Cardiac muscle cell (in vitro differentiated cells and primary cell): ENCODE measurements at places on chromosomes 7 and 10. TPM values are rescaled to one million over a fixed set of nuclear protein-coding genes. Genes with fewer than 3 reads are reported as not detected.
A peak's percentile ranks its signal among the peaks of the same experiment; 100 is the strongest.

- no peak overlapping the region for H3K27ac ChIP-seq
- no peak overlapping the region for H3K4me3 ChIP-seq
- DNase-seq = no peak
- no peaks in the 10 kb centered on the region for H3K4me1 ChIP-seq
- no peaks in the 10 kb centered on the region for H3K36me3 ChIP-seq
These were observed 9.2 kb upstream of the LRRN3 start for GRCh38 chr7:111081546-111082267.

GSTK1 gene
- polyA plus RNA-seq = 230 and 248 TPM in 2 replicates

- H3K4me3 ChIP-seq = no peak overlapping the region
- no peaks in the 10 kb centered on the region for H3K4me1 ChIP-seq
- no peaks in the 10 kb centered on the region for H3K27me3 ChIP-seq
- no peak for DNase-seq
- no peak overlapping the region for H3K27ac ChIP-seq
These were observed 57.6 kb upstream of the LMTK2 start for GRCh38 chr7:98049034-98049433.

DNA sequence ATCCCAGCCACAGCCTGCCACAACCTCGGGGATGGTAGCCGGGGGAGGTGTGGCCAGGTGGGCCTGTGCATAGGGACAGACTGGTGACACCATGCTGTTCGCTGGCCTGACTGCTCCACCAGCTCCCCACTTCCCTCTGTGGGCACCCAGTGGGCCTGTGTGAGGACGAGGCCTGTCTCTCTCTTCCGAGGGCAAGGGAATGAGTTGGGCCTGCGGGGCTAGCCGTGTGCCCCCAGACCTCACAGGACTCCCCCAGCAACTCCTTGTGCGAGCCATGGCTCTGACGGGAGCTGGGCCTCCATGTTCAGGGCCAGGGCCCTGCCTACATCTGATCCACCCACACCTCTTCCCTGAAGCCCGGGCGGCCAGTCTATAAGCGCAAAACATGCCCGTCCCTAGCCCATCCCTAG lies 40.5 kb downstream of the PWWP2B start:
- H3K4me1 ChIP-seq = no peaks in the 10 kb centered on the region
- DNase-seq = no peak
- no peak overlapping the region for H3K4me3 ChIP-seq

DNA sequence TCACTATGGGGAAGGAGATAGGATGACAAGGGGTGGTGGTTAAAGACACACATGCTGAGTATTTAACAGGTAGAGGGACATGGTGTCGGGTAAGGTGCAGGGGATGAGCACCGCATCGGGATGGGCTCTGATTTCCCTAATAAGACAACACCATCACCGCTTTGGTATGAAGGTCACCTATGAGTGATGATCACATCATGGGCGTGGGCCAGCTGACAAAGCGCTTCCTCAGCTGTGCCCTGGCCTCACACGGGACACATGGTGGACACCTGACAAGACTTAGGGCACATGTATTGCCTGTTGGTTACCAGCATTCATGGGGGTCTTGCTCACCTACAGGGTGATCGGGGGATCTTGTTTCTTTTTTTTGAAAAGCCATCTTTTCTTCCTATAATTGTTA lies 12.8 kb downstream of the C7orf57 start:
- no peaks in the 10 kb centered on the region for H3K36me3 ChIP-seq
- no peak overlapping the region for H3K4me3 ChIP-seq
- no peaks in the 10 kb centered on the region for H3K27me3 ChIP-seq
- H3K27ac ChIP-seq = no peak overlapping the region

GRCh38 chr7:16851829-16852228 lies 30.0 kb downstream of the AGR3 start:
- no peaks in the 10 kb centered on the region for H3K27me3 ChIP-seq
- no peaks in the 10 kb centered on the region for H3K36me3 ChIP-seq
- no peak overlapping the region for H3K27ac ChIP-seq
- H3K4me3 ChIP-seq = no peak overlapping the region
- no peak for DNase-seq

DNA sequence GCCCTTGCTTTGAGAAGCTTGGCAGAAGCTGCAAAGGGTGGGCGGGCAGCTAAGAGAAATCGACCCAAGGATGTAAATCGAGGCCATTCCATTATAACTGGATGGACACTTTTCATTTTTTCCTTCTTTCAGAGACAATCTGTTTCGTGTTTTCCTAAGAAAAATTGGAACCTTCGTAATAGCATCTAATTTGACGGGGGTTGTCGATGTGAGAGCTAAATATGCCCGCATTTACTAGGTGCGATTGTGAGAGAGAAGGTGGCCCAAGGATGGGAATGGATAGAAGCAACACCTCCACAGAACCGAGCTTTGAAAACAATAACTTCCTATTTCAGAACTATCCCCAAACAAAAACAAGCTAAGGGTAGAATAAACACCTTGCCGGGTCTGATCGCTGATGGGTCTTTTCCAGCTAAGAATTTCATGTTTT lies 848 bp upstream of the HOXA4 start:
- H3K4me1 ChIP-seq = no peaks in the 10 kb centered on the region
- peak overlapping the region; percentile 30 for H3K4me3 ChIP-seq
- no peak overlapping the region for H3K27ac ChIP-seq
- DNase-seq = no peak

DNA sequence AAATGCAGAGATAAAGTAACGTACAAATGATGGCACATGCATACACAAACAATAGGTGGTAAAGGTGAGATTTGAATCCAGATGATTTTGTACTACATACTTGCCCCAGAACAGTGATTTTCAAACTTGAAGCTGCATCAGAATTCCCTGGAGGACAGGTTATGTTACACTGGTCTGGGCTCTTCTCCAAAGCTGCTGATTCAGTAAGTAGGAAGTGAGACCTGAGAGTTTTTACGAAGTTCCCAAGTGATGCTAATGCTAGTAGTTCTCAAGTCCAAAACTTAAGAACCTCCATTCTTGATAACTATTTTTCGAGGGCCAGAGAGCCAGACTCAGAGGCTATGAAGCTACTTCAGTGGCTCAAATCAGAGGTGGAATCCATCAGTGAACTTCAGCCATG lies 159.0 kb upstream of the POM121L12 start:
- no peaks in the 10 kb centered on the region for H3K36me3 ChIP-seq
- DNase-seq = no peak
- no peaks in the 10 kb centered on the region for H3K4me1 ChIP-seq
- no peak overlapping the region for H3K4me3 ChIP-seq
- H3K27me3 ChIP-seq = no peaks in the 10 kb centered on the region

DNA sequence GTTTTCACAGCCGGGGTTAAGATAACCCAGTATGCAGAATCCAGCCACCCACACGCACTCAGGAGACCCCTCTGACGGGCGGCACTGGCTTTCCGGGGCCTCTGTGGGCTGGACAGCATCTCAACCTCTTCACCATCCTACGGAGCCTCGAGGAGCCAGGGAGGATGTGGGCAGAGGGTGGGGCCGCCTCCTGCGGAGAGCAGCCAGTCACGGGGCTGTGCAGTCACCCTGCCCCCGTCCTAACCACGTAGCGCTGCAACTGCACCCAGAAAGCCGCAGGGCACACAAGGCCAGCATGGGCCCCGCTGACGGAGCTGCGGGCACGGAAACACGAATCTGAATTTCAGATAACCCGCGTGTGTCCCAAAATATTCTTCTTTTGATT lies 270.3 kb downstream of the ELFN1 start:
- H3K27ac ChIP-seq = no peak overlapping the region
- H3K4me3 ChIP-seq = no peak overlapping the region
- DNase-seq = peak; percentile 71
- H3K36me3 ChIP-seq = no peaks in the 10 kb centered on the region
- H3K27me3 ChIP-seq = no peaks in the 10 kb centered on the region

- peaks cover 5% of the 10 kb centered on the region for H3K4me1 ChIP-seq
- no peak overlapping the region for H3K27ac ChIP-seq
- no peaks in the 10 kb centered on the region for H3K36me3 ChIP-seq
- no peaks in the 10 kb centered on the region for H3K27me3 ChIP-seq
These were observed 59.7 kb upstream of the CCDC71L start for GRCh38 chr7:106720641-106721040.

NPTX2 gene
- 0.10 TPM in 1 of 2 replicates, not detected in the other for polyA plus RNA-seq

DNA sequence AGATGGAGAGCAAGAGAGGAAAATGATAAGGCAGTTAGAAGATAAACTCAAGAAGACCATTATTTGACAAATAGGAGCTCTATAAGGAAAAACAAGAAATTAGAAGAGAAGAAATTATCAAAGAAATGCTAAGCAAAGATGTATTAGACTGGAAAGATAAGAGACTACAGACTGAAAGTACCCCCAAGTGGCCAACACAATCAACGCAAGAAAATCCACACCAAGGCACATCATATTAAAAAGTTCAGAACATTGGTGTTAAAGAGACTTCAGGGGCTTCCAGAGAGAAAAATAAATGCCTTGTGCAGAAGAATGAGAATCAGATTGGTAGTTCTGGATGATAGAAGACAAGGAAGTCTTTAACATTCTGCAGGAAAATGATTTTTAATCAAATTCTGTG lies 46.0 kb downstream of the SH2D4B start:
- no peak overlapping the region for H3K4me3 ChIP-seq
- no peaks in the 10 kb centered on the region for H3K27me3 ChIP-seq
- no peaks in the 10 kb centered on the region for H3K4me1 ChIP-seq
- no peak overlapping the region for H3K27ac ChIP-seq

- H3K4me3 ChIP-seq = no peak overlapping the region
- no peaks in the 10 kb centered on the region for H3K27me3 ChIP-seq
- DNase-seq = no peak
- H3K36me3 ChIP-seq = no peaks in the 10 kb centered on the region
- H3K4me1 ChIP-seq = no peaks in the 10 kb centered on the region
These were observed 168.4 kb downstream of the RELN start for GRCh38 chr7:103821092-103821491.

HTR7 gene
- not detected in 2 replicates for polyA plus RNA-seq

- H3K27ac ChIP-seq = no peak overlapping the region
- H3K27me3 ChIP-seq = no peaks in the 10 kb centered on the region
- H3K4me1 ChIP-seq = no peaks in the 10 kb centered on the region
- DNase-seq = no peak
- H3K4me3 ChIP-seq = no peak overlapping the region
These were observed 588.0 kb downstream of the CALN1 start for GRCh38 chr7:71824006-71824760.

DNA sequence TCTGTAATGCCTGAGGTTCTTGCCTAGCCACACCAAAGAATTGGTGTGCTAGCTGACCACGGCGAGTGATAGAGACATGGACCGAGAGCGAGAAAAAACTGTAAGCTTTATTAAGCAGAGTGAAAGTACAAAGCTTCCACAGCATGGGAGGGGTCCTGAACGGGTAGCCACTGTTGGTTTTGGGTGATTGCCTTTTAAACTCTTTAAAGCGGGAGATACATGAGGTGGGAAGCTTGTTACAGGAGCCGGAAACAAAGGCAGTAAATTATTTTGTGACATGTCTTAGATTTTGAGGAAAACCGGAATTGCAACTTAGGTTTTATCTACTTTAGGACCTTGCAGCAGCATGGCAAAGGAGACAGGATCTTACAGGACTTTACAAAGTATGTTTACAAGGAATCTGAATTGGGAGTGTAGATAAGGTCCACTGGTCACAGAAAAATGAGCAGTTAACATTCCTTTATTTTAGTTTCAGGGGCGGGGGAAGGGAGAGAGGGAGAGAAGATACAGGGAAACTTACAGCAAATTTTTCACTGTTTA lies 252.7 kb upstream of the MBL2 start:
- no peaks in the 10 kb centered on the region for H3K36me3 ChIP-seq
- H3K4me3 ChIP-seq = no peak overlapping the region
- H3K4me1 ChIP-seq = peaks cover 9% of the 10 kb centered on the region
- DNase-seq = peak; percentile 50
- H3K27me3 ChIP-seq = no peaks in the 10 kb centered on the region

PRPS1L1 gene
- polyA plus RNA-seq = not detected in 2 replicates

CYP3A5 gene
- polyA plus RNA-seq = 0.81 and 0.95 TPM in 2 replicates

GRCh38 chr7:37430640-37431039 lies 18.0 kb downstream of the ELMO1 start:
- H3K4me3 ChIP-seq = no peak overlapping the region
- DNase-seq = no peak
- H3K27ac ChIP-seq = no peak overlapping the region
- H3K36me3 ChIP-seq = no peaks in the 10 kb centered on the region
- H3K27me3 ChIP-seq = no peaks in the 10 kb centered on the region

DNA sequence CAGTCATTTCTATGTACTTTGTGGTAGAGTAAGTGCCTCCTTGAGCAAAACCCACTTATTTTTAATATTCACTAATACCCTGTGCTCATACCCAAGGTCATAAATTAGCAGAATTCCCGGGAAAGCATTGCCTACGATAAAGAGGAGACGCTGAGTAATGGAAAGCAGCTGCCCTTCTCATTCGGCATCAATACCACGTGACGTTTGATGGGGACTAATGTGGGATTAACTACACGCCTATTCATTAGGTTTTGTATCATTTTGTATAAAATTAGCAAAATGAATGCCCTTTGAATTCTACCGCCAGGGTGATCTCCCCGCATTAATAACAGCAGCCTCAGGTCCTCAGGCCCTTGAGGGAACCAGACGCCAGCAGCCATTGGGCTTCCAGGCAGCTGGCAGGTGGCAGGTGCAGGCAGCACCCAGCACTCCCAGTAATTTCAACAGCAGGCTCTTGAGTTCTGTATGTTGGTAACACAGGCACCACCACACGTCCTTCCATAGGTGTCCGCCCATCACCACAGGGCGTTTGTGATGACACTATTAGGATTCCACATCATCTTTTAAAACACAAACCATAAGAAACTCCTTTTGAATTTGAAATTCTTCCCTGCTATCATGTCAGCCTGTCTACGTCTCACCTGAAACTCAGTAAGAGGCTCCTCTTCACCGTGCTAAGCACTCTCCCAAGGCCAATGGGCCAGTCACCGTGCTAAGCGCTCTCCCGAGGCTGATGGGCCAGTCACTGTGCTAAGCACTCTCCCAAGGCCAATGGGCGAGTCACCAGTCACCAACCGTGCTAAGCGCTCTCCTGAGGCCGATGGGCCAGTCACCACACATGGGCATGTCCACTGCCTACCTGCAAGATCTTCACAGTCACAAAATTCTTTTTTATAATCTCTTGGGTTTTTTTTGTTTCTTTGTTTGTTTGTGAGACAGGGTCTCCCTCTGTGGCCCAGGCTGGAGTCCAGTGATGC lies 509.4 kb downstream of the PTPRN2 start:
- H3K27ac ChIP-seq = no peak overlapping the region
- no peaks in the 10 kb centered on the region for H3K4me1 ChIP-seq
- no peaks in the 10 kb centered on the region for H3K36me3 ChIP-seq
